ENCODE measurements at places on chromosomes 11 and 22.

GRCh38 chr22:23381661-23382427 lies 198.2 kb downstream of the IGLL1 start:
- no peak for DNase-seq

- no peak for DNase-seq
Measured at GRCh38 chr11:81700076-81700475, 1033.6 kb downstream of the FAM181B start.

DNA sequence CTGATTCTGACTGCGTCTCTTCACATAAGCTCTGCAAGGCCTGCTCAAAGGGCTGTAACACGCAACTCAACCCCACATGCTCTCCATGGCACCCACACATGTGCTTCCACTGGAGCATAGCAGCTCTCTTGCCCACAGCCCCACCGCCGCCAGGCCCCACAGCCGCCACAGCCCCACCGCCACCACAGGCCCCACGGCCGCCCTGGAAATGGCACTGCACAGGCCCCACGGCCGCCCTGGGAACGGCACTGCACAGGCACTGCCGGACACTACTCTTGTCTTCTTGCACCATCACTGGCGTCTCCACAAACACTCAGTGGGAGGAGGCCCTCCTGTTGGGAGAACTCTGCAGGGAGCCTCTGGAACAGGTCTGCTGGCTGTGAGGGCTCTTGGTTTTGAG lies 8.6 kb downstream of the MOB2 start:
- DNase-seq: no peak

DNA sequence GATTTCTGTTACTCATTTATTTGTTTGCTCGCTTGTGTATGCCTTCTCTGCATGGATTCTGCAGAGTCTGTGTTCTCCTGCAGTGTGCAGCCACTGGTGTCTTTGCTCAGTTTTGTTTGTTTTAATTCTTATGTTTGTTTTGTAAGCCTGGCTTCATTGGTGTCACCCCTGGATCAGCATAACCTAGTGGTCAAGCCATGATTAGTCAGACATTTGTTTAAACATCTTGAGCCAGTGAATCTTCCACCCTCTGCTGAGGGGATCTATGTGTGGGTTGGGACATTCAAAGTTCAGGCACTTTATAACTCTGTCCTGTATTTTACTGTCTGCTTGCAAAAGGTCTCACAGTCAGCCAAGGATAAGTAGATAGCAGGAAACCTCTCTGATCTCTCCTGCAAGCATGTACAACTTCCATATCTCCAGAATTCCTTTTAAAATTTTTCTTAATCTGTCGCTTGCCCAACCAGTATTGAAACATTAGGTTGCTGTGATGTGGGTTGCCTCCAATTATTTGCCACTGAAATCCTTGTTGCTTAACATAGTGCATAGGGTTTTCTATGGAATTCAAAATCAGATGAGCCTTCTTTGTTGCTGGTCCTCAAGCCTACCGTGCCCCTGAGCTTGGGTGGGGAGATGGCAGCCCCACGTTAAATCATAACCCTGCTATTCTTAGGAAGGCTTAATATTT lies 86.8 kb downstream of the KCNQ1OT1 start:
- no peak for DNase-seq

DNA sequence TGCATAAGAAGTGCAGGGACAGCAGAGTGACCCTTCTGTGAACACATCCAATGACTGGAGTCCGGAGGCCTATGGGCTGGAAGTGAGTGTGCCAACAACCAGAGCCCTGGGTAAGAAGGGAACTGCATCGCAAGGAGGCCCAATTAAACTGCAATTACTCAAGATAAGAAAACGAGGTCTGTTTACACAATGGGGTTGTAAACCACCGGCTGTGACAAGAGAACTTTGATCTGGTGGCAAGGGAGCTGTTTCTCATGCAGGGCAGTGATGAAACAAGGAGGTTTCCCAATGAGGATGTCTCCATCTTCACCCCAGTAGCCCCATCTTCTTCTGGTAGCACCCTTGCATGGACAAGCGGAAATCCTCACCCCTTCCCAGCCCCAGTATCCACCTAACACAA lies 21.5 kb downstream of the ETS1 start:
- DNase-seq: peak; percentile 90

DNA sequence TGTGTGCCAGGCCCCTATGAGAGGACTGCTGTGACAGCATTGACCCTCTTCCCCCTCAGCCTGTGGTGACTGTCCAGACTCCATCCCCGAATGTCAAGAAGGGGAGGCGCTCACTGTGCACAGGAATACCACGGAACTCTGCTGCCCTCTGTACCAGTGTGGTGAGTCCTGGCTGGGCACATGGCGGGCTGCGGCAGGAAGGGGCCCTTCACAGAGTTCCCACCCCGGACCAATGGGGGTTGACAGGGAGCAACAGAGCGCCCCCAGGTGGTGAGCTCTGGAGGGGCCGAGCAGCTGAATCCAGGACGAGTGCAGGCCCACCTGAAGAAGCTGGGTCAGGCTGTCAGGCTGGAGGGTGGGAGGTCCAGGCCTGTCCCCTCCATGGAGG lies 83.8 kb upstream of the MYOD1 start:
- no peak for DNase-seq

DNA sequence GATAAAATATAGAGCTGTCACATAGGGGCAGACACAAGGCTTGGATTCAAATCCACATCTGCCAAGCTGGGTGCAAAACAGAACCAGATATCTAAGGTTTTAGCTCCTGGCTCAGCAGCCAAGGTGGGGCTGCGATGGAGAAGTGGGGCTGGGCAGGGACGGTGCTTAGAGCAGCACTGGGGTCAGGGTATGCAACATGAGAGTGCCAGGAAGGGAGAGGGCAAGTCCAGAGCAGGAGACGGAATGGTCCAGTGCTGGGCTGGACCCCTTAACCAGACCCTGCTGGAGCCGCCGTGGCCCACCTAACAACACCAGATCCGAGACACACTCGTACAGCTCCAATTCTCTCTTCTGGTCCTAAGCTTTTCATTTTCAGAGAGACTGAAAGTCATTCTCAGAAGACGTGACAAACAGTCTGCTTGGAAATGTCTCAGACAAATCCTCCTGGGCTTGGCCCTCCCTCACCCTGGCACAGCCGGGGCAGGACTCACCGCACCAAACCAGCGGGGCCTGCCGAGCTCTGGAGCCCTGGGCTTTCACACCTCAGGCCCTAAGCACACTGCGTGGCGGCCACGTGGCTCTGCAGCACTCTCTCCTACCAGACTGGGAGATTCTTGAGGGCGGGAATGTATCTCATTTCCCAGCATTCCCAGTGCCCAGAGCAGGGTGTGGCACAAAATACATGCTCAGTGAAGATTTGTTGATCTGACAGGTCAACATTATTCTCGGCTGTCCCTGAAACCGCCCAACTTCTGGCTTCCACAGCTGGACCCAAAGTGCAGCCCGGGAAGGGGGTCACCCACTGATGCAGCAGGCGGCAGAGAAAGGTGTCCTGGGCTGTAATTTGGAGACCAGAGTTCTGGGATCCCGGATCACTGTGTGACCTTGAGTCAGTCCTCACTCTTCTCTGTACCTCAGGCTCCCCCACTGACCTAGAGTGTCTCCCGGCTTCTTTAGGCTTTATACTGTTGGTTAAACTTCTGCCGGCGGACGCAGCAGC lies 11.6 kb downstream of the LRRC32 start:
- DNase-seq: no peak

GRCh38 chr11:33375688-33376311 lies 118.6 kb downstream of the HIPK3 start:
- DNase-seq: no peak

DNA sequence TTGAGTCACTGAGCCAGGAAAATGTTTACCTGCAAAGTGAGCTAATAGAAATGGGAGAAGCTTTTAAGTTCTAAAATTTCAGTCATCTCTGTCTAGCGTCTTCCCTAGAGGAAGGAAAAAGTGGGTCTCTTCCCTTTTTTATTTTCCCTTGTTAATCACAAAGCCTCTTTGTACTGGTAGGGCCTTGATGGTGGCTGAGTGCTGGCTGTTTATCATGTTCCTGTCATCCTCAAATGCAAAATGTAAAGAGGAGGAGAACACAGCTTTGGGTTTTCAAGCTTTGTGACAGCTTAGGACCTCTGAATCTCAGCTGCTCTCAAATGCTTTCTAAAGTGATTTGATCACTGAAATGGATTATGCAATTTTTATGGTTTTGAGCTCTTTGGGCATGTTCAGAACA lies 222.0 kb downstream of the TMEM135 start:
- DNase-seq: no peak

DNA sequence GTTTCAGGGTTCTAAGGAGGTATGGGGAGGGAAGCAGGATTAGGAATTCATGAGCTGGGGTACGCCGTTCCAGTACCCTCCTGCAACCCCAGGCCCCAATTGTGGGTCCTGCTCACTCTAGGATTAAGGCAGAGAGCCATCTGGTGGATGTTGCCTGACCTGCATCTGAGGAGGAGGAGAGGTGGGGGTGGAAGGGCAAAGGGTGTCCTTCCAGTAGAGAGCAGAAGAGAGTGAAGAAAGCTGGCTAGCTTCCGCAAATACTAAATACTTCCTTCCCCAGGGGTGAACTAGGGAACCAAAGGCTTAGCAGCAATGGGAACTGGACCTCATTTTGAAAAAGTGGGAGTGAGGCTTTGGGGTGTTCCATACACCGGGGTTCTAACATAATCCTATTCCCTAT lies 10.6 kb downstream of the LRRC51 start:
- DNase-seq: peak; percentile 86

DNA sequence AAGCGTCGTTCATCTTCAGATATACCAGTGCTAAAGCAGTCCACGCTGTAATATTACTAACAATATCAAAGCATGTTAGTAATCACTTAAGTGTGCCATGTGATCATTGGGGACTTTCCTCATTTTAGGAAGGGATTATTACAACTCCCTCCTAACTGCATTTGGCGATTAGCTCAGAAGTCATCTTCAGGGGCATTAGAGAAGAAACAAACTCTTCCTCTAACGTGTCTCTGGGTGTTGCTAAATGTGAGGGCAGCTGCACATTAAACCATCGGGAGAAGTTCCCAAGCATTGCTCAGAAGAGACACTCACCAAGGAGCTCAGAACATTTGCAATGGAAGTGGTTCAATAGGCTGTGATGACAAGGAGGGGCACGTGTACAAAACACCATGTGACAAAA lies 17.2 kb downstream of the TESMIN start:
- no peak for DNase-seq

DNA sequence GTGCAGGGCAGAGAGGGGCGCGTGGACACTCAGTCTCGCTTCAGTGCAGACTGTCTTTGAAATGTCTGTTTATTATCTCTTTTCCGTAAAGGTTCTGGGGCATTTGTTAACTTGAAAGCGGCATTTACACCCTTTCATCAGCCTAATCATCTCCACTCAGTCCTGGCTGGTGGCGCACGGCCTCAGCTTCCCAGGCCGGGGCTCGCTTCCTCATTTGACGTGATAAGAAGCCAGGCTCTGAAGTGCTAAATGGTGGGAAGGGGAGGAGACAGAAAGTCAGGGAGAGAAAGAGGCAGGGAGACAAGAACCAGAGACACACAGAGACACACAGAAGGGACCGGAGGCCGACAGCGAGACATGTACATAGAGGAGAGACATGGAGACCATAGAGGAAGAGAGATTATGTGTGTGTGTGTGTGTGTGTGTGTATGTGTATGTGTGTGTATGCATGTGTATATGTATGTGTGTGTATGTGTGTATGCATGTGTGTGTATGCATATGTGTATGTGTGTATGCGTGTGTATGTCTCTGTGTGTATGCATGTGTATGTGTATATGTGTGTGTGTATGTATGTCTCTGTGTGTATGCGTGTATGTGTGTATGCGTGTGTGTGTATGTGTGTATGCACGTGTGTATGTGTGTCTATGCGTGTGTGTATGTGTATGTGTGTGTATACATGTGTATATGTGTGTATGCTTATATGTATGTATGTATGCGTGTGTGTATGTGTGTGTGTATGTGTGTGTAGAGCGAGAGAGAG lies 101.5 kb downstream of the ST3GAL4 start:
- no peak for DNase-seq

- DNase-seq: no peak
Measured at GRCh38 chr22:29738118-29738815, 18.5 kb downstream of the CABP7 start.

DNA sequence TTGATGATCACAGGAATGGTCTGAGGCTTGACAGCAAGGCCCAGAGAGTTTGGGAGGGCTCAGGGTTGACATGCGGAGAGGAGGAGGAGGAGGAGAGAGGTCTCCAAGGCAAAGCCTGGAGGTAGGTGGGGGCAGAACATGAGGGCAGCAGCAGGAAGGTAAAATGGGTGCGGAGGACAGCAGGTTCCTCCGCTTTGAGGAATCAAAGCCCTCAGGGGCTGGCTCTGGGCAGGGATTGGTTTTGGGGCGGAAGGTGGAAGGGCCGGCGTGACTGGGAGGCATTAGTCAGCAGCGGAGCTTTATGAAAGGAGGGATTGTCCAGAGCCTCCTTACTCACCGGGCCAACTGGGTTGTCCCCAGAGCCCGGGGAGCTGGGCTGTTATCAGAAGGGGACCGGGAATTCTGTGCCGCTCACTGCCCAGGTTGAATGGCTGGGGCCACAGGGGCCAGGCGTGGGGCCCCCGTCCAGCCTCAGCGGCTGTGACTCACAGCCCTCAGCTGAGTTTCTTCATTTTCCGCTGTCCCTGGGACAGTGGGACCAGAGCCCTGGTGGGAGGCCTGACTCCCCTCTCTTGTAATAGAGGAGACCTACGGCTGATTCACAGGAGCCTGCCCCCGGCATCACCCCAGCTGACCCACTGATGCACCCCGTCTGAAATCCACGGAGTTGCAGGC lies 36.2 kb downstream of the LIF start:
- no peak for DNase-seq

DNA sequence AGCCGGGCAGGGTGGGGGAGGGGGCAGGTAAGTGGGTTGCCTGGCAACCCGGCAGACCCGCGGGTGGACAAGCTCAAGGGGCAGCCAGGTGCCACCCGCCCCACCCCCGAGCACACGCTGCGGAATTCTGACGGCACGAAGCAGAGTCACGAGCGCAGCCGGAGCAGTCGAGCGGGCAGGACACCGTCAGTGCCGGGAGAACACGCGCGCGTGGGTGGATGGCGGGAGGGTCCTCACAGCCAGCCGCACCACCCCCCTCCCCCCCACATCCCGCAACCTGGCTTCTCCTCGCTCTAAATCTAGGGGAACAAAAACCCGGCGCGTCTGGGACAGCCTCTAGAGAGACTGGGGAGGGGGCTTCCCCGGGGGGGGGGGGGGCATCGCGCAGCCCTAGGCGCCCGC lies 133.1 kb upstream of the HSD17B12 start:
- DNase-seq: no peak

DNA sequence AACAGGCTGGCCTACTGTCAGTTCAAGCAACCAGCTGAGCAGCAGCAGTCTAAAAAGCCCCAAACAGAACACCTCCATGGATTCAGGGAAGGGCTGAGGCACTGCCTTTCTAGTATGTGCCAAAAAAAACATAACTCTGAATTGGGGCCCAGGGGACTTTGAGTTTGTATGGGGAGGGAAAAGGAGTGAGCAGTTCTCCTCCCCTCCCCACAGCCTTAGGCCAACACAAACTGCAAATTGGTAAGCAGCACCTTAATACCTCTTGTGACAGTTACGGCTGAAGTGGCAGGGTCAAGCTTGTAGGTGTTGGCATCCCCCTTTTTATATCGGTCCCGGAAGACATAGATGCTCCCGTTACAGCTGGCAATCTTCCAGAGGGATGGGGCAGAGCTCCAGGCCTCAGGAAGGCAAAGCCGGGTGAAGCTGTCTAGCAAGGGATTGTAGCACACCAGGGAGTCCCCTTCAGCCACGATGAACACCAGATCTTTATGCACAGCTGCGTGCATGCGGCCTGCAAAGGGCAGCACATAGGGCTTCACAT lies 6.0 kb downstream of the KBTBD4 start:
- no peak for DNase-seq

- no peak for DNase-seq
Measured at GRCh38 chr11:66151273-66151672, 81.2 kb downstream of the PACS1 start.

- no peak for DNase-seq
Measured at GRCh38 chr11:112655371-112655770, 305.8 kb upstream of the NCAM1 start.

GRCh38 chr11:2582351-2582945 lies 117.3 kb downstream of the KCNQ1OT1 start:
- no peak for DNase-seq
